ENCODE measurements at places on chromosomes 13 and 19.

GRCh38 chr19:5719274-5719960, 529 bp downstream of the LONP1 start:
- ATAC-seq, result no peak

- ATAC-seq, result no peak
Measured at GRCh38 chr13:30418075-30418716, 4.1 kb upstream of the UBE2L5 start.

GRCh38 chr13:63279136-63279535, 1863.5 kb upstream of the PCDH20 start:
- ATAC-seq, result no peak

DNA sequence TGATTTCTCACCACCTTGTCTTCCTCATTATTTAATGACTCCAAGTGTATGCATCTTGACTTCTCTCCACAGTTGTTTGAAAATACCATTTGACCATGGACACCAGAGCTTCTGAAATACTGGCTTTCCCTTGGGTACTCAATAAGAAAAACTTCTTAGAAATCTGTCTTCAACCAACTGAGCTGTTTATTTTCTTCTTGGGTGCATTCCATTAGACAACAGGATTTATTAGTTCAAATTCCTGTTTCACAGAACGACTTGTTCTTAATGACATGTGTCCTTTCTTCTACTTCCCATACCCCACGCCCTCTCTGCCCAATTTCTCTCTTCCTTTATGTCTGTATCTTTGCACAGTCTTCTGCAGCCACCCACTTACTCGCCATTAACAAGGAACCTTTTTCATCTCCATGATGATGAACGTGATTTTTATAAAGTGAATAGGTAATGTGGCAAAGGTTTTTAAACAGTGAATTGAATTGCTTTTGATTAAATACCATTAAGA, 11.3 kb upstream of the ITM2B start:
- no peak for ATAC-seq

All from motor neuron (in vitro differentiated cells).